ENCODE measurements at places on chromosomes 4 and X.

DNA sequence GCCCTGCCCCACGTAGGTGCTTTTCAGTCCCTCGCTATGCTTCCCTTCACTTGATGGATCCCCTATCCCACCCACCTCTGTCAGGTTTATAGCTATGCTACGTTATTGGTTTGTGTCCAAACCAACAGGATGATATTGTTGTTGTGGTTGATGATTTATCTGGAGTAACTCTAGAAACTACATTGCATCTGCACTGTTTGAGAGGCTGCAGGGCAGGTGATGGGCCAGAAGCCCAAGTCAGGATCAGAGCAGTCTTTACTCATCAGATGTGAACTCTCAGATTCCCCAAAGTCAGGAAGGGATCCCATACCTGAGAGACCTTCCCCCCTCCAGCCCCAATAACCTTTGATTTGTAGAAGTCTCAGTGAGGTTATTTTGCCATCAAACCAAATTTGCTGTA, 34.7 kb downstream of the ARX start:
- DNase-seq, result no peak

DNA sequence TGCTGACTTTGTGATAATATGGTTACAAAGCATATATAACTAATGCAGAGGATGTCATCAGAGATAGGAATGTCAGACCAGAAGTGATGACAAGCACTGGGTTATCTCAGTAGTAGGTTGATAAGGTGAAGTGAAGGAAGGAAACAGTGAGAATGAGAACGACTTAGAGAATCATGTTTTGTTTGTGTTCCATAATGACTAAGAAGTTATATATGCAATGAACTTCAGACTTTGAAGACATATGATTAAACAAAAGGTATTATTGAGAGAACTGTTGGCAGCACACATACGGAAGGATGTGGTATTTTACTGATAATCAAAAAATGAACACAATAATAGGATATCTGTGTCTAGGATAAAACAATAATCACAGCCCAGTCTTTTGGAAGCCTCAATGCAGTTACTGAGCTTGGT, 18.3 kb upstream of the HHIP start:
- peak; percentile 49 for DNase-seq

- no peak for DNase-seq
Measured at GRCh38 chr4:86014599-86014998, 345.3 kb downstream of the MAPK10 start.

GRCh38 chrX:101550362-101550750, at the start of gene ARMCX1:
TSS of gene ARMCX1 (plus strand) at chrX:101550547. CDS start at chrX:101552931, 2,384 bp downstream.
- DNase-seq, result peak; percentile 27

DNA sequence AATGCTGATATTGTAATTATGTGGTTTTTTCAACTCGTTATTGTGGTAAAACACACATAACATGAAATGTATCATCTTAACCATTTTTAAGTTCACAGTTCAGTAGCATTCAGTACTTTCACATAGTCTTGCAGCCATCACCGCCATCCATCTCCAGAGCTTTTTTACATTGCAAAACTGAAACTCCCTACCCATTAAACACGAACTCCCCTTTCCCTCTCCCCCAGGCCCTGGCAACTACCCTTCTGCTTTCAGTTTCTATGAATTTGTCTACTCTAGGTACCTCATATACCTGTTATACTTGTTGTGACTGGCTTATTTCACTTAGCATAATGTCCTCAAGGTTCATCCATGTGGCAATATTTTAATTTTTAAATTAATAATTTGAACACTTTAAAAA, 380.6 kb downstream of the MAPK10 start:
- DNase-seq, result no peak

DNA sequence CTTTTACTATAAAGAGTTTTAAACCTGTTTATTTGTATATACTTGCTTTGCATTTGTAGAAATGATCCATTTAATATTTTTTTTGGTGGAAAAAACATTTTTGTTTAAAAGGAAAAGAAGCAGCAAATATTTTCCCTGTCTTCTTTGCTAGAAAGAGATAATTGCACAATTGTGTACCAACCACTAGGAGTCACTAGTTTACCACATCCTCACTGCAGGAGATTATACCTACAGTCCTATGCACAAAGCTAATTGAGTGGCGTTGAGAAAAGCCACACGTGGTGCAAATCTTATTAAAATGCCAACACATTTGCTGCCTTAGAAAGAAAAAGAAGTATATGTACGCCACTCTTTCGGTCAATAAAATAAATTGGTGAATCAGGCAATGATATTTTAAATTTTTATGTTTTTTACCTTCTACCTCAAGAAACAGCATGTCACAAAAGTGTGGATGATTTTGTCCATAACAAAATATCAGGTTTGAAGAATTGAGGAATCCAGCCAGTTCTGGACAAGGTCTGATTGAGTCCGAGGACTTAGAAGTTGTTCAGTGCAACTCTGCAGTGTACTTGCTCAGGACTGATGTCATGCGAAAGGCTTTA, 102.9 kb downstream of the GRXCR1 start:
- DNase-seq, result peak; percentile 22

DNA sequence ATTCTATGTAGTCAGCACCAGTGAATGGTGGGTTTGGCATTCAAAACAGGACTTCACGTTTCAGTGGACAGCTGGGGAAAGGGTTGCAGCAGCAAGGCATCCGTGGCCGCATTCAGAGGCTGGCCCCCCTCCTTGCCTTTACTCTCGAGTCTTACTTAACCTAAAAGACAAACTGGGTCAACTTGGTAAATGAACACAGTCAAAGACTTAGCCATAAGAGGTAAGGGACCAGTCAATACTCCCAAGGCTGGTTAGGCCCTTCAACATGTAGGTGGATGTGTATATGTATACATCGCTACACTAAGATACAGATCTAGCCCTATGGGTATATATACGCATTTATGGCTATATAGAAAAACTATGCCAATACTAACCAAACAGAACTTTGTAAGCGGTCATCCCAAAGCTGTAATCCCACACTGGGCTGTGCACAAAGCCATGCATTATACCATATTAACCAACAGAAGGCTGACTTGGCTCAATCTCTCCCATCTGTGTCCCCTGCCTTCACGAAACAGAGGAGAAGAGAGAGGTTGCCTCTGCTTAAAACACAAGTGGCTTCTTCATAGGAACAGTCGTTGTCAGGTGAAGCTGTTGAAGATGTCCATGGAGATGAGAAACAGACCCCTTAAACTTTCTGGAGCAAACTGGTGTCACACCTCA, 61.9 kb downstream of the TSC22D3 start:
- no peak for DNase-seq

DNA sequence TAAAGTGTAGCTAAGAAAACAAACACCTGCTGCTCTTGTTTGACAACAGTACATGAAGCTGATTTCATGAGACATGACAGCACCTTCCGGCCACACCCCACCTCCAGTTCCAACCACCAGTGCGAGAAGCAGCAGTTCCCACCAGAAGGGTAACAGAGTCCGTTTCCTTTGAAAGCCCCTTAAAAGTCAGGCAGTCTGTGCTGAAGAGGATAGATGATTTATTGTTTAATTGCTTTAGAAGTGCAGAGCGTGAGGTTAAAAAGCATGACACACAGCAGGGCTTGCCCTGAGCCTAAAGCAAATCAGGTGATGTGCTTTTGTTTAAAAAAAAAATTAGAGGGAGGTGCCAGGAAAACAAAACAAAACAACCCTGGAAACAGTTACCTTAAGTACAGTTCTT, 82.6 kb downstream of the HADH start:
- no peak for DNase-seq

DNA sequence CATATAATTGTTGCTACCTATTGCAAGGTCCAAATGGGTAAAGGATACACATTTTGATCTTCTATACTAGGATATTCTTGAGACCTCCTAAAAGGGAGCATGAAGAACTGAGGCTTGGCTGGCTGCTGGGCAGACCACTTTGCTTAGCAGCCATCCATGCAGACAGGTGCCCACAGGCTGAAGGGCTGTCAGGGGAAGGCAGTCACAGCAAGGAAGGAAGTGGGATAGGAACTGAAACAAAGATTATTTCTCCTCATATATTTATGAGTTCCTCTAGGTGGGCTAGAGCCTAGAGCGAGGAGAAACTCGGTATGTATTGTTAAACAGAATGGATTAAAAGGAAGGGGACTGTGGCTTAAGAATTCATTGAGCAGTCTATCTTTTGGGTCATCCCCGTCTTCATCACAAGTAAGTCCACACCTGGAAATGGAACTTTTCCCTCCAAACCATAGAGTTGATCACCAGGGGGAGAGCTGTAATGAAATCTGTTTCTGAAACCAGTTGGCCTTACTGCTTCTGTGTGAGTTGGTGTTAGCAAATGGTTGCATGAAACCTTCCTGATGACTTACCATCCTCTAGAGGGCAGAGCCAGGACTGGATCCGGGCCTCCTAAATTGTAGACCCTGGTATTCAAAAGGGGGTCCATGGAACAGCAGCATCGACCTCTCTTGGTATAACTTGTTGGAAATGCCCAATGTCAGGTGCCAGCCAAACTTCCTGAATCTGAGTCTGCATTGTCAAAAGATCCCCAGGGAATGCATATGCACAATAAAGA, 42.3 kb downstream of the AFF2 start:
- DNase-seq, result no peak

DNA sequence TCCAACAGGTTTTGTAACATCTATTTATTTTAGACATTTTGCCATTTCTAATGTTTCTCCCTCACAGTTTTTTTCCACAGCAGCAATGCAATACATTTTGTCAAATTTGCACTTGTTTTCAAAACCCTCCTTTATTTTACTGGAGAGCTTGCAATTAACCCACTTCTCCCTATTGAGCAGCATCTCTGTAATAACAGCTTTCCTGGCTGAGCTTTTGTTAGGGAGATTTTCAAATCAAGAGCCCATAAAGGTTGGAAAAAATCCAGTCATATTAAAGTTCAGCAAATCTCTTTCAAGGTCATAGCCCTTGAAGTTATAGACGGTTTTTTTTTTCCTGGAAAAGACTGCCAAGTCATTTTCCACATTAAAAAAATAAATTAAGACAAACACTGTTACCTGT, 450.6 kb upstream of the TENM3 start:
- no peak for DNase-seq

DNA sequence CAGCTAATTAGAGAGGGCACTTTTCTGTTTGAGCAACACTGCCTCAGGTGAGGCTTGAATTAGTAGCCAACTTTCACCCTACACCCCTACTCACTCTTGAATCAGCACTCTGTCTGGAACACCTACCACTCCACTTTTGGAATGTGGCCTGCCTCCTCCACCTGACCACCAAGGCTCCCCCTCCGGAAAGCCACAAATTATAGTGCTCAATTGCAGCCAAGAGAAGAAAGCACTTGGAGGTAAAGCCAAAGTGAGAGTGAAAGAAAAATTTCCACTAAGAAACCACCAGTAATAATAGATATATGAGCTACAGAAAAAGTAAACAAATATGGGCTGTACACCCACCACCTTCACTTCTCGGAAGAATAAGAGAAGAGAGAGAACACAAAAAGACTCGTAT, 41.1 kb downstream of the PPP3CA start:
- DNase-seq, result no peak

DNA sequence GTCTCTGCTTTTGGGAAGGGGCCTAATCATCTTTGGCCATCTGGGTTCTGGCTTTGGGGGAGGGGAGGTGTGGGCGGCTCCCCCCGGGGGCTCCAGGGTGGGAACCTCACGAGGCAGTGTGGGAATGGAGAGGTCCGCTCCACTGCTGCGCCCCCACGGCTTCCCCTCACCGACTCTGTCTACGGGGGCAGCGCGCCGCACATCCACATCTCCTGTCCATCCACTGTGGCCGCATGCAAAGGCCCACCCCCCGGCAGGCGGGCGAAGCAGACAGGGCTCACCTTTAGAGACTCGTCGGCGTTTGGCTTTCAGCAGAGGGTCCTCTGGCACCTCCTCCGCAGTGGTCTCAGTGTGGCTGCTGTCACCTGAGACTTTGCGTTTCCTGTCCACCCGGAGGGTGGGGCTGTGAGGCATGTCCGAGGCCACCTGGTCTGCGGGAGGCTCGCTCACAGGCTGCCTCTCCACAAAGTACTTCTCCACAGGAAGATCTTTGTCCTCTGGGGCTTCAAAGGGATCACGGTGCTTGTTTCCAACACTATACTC, 33.6 kb downstream of the BCOR start:
- no peak for DNase-seq

Data from A172 (cell line).